ENCODE measurements at places on chromosomes 11 and 22. TPM values are rescaled to one million over a fixed set of nuclear protein-coding genes. Genes with fewer than 3 reads are reported as not detected.

The CHRNA10 gene
- 0.36 TPM for total RNA-seq

The RNH1 gene
- 300 TPM for total RNA-seq

The PRG3 gene
- not detected for total RNA-seq

The DDX25 gene
- not detected for total RNA-seq

The OR6T1 gene
- not detected for total RNA-seq

GRCh38 chr11:2376751-2377451 is at the start of gene CD81:
CD81 (plus strand) TSS chr11:2377310; CDS start chr11:2377550, 240 bp downstream.
- peak; percentile 22 for DNase-seq
- peak within 1 kb of the TSS; percentile 99 for H3K4me3 ChIP-seq
- H3K4me1 ChIP-seq: no peaks in the 10 kb centered on the region
- no peaks in the 10 kb centered on the region for H3K36me3 ChIP-seq
- no peak within 1 kb of the TSS for H3K27ac ChIP-seq

DNA sequence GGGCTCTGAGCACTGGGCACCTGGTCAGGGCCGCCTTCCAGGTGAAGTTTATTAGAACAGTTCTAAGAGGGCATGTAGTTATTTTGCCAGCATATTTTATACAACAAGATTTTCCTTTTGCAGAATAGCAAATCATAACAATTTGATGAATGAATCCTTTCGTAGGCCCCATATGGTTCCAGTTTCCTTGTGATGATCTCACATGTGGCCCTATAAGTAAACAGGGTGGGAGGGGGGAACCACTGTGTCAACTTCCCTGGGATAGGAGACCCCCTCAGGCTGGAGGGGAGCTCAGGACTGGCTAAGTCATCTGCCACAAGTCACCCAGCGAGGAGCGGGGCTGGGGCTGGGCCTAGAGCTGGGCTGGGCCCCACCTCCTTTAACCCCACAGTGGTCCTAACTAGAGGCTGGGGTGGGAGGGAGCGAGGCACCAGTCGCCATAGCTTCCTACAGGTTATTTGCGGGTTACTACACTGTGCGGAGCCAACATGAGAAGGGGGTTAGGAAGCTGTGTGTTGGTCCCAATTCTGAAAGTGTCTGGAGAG is 4.2 kb downstream of the FBLN1 start:
- no peak for DNase-seq
- H3K4me1 ChIP-seq: no peaks in the 10 kb centered on the region
- H3K27ac ChIP-seq: no peak overlapping the region
- no peaks in the 10 kb centered on the region for H3K36me3 ChIP-seq
- H3K4me3 ChIP-seq: no peak overlapping the region
- H3K27me3 ChIP-seq: no peaks in the 10 kb centered on the region

DNA sequence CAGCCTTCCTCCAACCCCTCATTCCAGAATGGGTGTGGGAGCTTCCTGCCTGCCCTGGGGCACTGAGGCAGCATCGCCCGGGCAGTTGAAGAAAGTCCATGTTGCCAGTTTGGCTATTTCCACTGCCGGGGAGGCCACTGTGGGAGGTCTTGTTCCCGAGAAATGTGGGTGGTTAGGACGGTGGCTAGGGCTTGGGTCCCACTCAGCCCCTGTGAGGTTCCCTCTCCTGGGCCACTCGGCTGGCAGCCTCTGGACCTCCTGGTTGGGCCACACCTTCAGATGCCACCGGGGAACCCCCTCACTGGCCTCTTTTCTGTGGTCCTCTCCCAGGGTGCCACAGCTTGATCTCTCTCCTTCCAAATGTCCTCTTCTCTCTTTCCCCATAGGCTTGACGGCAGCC is 5.1 kb upstream of the PPP6R3 start:
- H3K27ac ChIP-seq: no peak overlapping the region
- no peaks in the 10 kb centered on the region for H3K36me3 ChIP-seq
- H3K4me3 ChIP-seq: no peak overlapping the region
- no peaks in the 10 kb centered on the region for H3K27me3 ChIP-seq

- H3K4me1 ChIP-seq: peaks cover 11% of the 10 kb centered on the region
- H3K27ac ChIP-seq: peak overlapping the region; percentile 26
- no peak overlapping the region for H3K4me3 ChIP-seq
- peak; percentile 89 for DNase-seq
- no peaks in the 10 kb centered on the region for H3K36me3 ChIP-seq
- H3K27me3 ChIP-seq: no peaks in the 10 kb centered on the region
Measured at GRCh38 chr11:118820412-118821357, 29.7 kb upstream of the DDX6 start.

GRCh38 chr22:47013861-47014635 is 251.6 kb downstream of the TBC1D22A start:
- H3K27me3 ChIP-seq: no peaks in the 10 kb centered on the region
- peaks cover 15% of the 10 kb centered on the region for H3K4me1 ChIP-seq
- H3K4me3 ChIP-seq: no peak overlapping the region
- peaks cover 4% of the 10 kb centered on the region for H3K36me3 ChIP-seq
- H3K27ac ChIP-seq: peak overlapping the region; percentile 37
- no peak for DNase-seq

GRCh38 chr22:37843741-37844089 is 419 bp downstream of the ANKRD54 start:
- no peaks in the 10 kb centered on the region for H3K27me3 ChIP-seq
- H3K36me3 ChIP-seq: no peaks in the 10 kb centered on the region
- H3K4me1 ChIP-seq: peaks cover 4% of the 10 kb centered on the region
- H3K4me3 ChIP-seq: peak overlapping the region; percentile 88
- peak; percentile 25 for DNase-seq

DNA sequence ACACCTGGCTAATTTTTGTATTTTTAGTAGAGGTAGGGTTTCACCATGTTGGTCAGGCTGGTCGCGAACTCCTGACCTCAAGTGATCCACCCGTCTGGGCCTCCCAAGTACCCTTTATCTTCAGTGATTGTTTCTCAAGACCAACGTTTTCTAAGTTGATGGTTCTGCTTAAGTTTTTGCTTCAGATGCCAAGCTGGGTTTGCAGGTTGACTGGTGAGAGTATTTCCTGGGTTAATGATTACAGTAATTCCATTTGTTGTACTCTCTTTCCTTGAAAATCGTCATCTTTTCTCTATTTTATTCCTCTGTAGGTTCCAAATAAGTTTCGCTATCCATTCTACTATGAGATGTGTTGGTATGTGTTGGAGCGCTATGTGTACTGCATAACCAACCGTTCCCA is 38.5 kb upstream of the GRK2 start:
- no peaks in the 10 kb centered on the region for H3K27me3 ChIP-seq
- no peak overlapping the region for H3K4me3 ChIP-seq
- H3K36me3 ChIP-seq: peaks cover 38% of the 10 kb centered on the region
- peaks cover 8% of the 10 kb centered on the region for H3K4me1 ChIP-seq
- no peak for DNase-seq

Measured in PC-3 (cell line).